ENCODE measurements at places on chromosomes 1 and 21. TPM values are rescaled to one million over a fixed set of nuclear protein-coding genes. Genes with fewer than 3 reads are reported as not detected.

The PAQR7 gene
- 7.7 TPM for polyA plus RNA-seq

The MUTYH gene
- 31.8 TPM for polyA plus RNA-seq

The IER5 gene
- 12.4 TPM for polyA plus RNA-seq

The OR2L8 gene
- polyA plus RNA-seq = not detected

The RNF186 gene
- polyA plus RNA-seq = 0.98 TPM

The NBPF4 gene
- polyA plus RNA-seq = not detected

The B3GALT5 gene
- 0.51 TPM for polyA plus RNA-seq

The MATN1 gene
- polyA plus RNA-seq = 0.14 TPM

The CHAF1B gene
- polyA plus RNA-seq = 15.1 TPM

All from brain (organoid and tissue), 16 donors.